ENCODE measurements at places on chromosomes 2 and 18.
A peak's percentile ranks its signal among the peaks of the same experiment; 100 is the strongest.

- DNase-seq: no peak
These were observed 69.8 kb downstream of the TNS1 start for GRCh38 chr2:217932803-217933616.

- DNase-seq: no peak
These were observed 439.9 kb downstream of the PTPRM start for GRCh38 chr18:8006979-8007378.

GRCh38 chr2:77434880-77435279 is 87.3 kb downstream of the LRRTM4 start:
- DNase-seq: no peak

DNA sequence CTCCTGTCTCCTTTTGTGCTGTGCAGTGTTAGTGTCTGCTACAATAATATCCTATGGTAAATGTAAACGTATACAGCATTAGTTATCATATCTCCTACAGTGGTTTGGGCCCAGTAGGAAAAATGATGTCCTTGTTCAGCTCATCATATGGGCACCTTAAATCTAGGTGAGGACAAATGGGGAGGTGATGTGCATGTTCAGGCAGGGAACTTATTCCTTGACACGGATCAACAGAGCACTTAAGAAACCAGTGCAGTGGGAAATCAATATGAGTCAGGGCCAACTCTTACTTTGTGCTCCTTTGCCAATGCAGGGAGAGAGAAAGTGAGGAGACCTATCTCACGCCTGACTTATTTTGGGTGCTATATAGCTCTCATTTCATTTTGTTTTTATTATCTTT is 76.4 kb downstream of the KLHL14 start:
- no peak for DNase-seq

DNA sequence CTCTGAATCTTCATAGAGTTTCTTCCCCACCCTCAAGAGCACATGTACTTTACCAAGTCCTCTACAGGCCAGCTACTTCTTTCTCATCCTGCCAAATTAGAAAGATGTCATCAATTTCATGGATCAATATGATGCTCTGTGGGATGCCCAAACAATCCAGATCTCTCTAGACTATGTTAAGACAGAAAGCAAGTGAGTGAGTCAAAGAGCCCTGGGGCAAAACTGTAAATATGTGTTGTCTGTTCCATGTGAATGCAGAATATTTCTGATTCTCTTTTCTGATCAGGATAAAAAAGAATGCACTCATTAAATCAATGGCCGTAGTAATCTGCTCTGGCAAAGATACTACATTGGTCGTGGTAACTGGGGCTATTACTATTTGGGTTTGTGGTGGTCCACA is 53.1 kb upstream of the ROCK2 start:
- DNase-seq: no peak

GRCh38 chr2:222671259-222672067 is at the start of gene MOGAT1:
Gene MOGAT1 (plus strand): TSS chr2:222671658. CDS start chr2:222671786, 128 bp downstream.
- DNase-seq: no peak

DNA sequence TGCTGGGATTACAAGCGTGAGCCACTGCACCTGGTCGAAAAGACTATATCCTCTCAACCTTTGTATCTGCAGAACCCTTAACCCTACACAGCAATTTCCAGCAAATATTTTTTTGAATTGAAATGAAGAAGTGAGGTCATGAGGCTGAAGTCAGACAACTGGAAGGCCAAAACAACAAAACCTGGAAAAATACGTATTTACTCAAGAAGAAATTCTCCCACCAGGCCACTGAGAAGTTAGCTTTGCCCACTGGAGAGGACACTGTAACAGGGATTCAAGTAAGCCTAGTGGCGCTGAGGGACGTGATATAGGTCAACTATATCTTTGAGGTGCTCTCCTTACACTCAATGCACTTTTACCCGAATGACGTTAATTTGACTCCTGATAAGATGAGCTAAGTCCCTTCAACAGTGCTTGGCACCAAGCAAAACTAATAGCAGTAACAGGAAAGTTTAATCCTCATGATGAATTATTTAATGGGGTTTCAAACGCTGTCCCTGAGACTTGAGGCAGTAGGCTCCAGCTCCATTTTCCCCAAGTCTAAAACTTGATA is 1.9 kb downstream of the HDLBP start:
- DNase-seq: no peak

- no peak for DNase-seq
These were observed 112.5 kb downstream of the TCF4 start for GRCh38 chr18:55475467-55475866.

DNA sequence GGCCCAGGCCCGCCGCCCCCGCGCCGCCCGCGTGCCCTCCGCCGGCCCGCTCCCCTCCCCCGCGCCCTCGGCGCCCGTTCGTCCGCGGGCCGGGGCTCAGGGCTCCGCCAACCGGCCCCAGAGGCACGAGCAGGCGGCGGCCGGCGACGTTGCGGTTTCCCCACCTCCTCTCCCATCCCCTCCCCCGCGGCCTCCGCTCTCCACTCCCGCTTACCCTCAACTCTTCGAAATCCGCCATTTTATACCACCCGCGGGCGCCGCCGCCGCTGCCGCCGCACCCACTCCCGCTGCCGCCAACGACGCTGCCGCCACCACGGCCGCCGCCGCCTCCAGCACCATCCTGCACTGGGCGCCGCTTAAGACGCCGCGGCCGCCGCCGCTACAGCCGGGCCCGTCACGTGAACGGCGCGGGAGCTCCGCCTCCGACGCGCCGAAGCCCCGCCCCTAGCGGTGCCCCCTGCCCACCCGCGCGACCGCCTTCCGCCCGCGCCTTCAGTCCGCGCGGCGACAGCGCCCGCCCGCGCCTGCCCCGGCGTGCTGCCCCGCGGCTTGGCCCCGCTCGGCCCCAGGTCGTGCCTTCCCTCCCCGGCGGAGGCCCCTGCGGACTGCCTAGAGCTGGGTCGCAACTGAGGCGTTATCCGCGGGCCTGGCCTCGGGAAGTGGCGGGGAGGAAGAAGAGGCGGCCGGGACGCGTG is at the start of the genes KATNAL2 and PIAS2:
Gene KATNAL2, plus strand, starts transcription at position 495 of the 695 bp plus-strand sequence. CDS start 29,271 bp downstream, outside the sequence.
Gene PIAS2, minus strand, starts transcription at position 400 of the 695 bp plus-strand sequence. Its CDS starts 162 bp downstream, at position 238.
- peak; percentile 67 for DNase-seq

- no peak for DNase-seq
These were observed 30.7 kb upstream of the DUSP2 start for GRCh38 chr2:96175951-96176350.

DNA sequence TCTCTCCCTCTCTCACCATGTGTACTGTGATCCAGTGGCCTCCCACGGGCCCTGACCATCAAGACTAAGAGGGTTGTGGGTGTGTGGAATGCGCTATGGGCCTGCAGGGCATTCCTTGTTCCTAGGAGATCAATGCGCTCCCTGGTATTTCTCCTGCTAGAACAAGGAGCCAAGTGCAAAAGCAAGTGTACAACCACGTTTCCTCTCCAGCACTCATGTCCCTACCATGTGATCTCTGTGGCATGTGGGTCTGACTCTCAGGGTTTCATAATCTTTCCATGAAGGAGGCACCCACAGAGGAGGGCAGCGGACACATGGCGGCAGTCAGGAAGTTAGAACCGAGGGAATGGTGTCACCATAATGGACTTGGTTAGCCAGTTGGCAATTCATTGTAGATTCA is 91.4 kb downstream of the MAPK4 start:
- DNase-seq: no peak

DNA sequence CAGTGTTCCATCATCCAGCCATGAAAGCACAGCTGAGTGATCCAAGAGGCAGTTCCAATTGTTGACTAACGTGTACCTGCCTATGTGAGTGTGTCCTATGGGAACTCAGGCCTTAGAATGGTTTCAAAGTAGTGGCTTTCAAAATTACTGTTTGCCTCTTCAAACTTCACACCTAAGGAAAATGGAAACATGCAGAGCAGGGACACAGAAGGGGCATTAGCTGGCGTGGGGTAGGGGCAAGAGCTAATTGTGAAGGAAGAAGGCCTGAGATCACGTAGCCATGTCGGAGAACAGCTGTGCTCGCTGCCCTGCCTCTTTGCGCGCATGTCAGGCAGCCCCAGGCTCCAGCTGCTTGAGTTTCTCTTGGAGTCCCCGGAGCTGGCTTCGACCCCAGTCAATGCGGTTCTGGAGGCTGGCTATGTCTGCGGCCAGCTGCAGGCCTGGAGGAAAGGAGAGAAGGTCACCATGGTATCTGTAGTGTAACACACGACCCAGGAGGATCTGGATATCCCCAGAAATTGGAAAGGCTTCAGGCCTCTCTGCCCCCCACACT is 3.8 kb upstream of the IMP4 start:
- DNase-seq: no peak

DNA sequence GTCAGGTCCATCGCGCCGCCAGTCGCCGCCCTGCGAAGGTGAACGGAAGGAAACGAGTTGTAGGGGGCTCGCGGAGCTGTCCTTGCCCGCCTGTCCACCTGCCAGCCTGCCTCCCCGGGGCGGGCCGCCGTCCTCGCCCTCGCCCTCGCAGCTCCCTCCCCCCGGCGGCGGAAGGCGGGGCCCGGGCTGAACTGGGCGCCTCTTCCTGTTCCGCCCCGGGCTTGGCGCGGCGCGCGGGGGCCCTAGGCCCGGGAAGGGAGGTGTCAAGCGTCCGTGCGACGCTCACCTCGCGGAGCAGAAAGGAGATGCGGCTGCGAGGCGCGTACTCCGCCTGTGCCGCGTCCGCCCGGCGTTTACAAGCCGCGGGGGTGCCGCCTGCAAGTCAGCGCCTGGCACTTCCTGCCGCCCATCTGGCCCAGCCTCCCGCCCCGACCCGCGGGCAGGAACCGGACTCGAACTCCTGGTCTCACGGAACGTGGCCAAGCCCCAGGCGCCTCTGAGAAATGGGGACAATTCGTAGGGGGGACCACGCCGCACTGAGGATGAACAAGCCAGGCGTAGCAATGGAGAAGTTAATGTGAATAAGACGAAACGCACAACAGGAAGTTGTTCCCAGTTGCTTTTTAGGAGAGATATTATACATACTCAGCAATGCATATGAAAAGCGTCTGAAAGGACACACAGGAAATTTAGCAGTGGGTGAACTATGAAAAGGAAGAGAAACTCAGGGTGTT is at the start of gene CNPPD1:
Gene CNPPD1, minus strand, starts transcription at position 108 of the 734 bp plus-strand sequence. Its CDS starts 97 bp downstream, at position 11.
- peak; percentile 93 for DNase-seq

- DNase-seq: no peak
These were observed 35.9 kb downstream of the CCDC102B start for GRCh38 chr18:68833756-68834155.

- DNase-seq: no peak
These were observed 275.2 kb upstream of the LRRTM1 start for GRCh38 chr2:80579756-80580155.

GRCh38 chr2:68391099-68391498 is 26.0 kb downstream of the PLEK start:
- DNase-seq: no peak

Measured in hematopoietic multipotent progenitor cell treated with erythropoietin and hydrocortisone succinate and interleukin-3 and kit ligand, for 15 days (in vitro differentiated cells).